Frontal cortex (tissue), 4 donors: ENCODE measurements at places on chromosomes 16 and 17. TPM values are rescaled to one million over a fixed set of nuclear protein-coding genes. Genes with fewer than 3 reads are reported as not detected.

The TMIGD1 gene
- total RNA-seq: not detected

The TMEM88 gene
- 1.2 TPM for total RNA-seq

GRCh38 chr17:76453431-76453743 lies 435 bp upstream of the UBE2O start:
- DNase-seq: no peak

- DNase-seq: no peak
Observed at GRCh38 chr17:32445497-32445896, 1.2 kb downstream of the PSMD11 start.

DNA sequence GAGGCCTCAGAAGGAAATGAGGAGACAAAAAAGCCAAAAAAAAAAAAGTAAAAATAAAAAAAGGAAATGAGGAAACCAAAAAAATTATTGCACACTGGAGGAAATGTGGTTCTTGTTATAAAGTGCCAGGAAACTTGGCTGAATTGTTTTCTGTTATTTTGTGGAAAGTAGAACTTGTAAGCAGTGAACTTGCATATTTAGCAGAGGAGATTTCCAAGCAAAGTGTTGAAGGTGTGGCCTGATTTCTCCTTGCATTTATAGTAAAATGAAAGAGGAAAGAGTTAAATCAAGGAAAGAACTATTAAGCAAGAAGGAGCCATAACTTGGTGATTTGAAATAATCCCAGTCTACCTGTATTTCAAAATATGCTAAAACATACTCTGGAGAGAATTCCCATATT lies 34.1 kb upstream of the CPPED1 start:
- no peak for DNase-seq

GRCh38 chr16:49081554-49081953 lies 200.1 kb downstream of the CBLN1 start:
- DNase-seq: no peak
